ENCODE measurements at places on chromosomes 5 and 9.

GRCh38 chr5:3032513-3032912 is 281.0 kb upstream of the IRX2 start:
- DNase-seq = no peak

GRCh38 chr5:179264783-179265513 is 80.3 kb downstream of the ADAMTS2 start:
- DNase-seq = no peak

DNA sequence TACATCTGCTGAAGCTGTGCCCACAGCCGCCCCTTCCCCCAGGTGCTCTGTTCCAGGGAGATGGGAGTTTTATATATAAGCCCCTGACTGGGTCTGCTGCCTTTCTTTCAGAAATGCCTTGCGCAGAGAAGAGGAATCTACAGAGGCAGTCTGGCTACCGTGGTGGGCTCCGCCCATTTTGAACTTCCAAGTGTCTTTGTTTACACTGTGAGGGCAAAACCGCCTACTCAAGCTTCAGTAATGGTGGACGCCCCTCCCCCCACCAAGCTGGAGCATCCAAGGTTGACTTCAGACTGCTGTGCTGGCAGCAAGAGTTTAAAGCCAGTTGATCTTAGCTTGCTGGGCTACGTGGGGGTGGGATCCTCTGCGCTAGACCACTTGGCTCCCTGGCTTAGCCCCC is 41.3 kb downstream of the RANBP17 start:
- no peak for DNase-seq

GRCh38 chr9:111274737-111275136 is 55.3 kb downstream of the OR2K2 start:
- DNase-seq = no peak

- DNase-seq = no peak
Measured at GRCh38 chr9:5389109-5389732, 48.5 kb downstream of the PLGRKT start.

DNA sequence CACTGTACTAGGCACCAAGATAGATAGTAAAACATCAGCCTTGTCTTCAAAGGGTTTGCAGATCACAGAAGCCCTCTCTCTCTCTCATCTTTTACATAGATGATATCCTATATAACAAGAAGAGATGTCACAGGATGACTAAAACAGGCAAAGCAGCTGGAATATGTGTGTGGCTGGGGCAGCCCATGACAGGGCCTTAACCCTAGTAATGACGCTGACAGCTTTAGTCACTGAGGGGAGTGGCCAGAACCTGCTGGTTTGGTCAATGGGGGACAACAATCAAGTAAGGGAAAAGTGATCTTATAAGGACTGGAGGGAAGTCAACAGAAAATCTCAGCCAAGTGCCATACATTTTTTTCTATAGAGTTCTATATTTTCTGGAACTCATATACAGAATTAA is 41.9 kb upstream of the RIC1 start:
- no peak for DNase-seq

DNA sequence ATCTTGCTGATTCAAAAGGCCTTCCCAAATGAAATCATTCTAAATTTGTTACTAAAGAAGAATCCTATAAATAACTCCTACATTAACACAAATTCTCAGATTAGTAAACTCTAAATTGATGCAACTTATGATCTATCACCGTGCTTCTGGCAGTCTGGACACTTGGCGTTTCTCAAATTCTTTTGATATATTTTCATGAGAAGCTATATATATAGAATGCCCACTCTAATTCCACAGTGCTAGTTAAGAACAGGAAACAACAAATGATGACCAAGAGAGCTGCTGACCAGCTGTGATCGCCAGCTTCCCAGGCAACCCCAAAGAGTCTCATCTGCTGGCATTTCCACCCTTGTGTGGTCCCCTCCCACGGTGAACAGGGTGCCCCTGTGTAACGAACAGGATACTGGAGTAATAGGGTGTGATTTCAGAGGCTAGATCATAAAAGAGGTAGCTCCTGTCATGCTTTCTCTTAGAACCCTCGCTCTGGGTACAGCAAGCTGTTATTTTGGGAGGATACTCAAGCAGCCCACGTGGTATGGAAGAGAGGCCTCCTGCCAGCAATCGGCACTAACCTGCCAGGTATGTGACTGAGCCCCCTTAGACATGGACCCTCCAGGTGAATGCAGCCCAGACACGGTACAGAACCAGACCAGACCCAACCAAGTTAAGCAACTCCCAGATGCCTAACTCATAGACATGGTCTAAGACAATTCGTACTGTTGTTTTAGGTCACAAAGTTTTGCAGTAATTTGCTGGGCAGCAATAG is 64.7 kb downstream of the CDC14B start:
- DNase-seq = no peak

GRCh38 chr5:14273207-14273767 is 130.1 kb downstream of the TRIO start:
- DNase-seq = no peak

- no peak for DNase-seq
Measured at GRCh38 chr5:17114233-17114632, 103.2 kb upstream of the BASP1 start.

DNA sequence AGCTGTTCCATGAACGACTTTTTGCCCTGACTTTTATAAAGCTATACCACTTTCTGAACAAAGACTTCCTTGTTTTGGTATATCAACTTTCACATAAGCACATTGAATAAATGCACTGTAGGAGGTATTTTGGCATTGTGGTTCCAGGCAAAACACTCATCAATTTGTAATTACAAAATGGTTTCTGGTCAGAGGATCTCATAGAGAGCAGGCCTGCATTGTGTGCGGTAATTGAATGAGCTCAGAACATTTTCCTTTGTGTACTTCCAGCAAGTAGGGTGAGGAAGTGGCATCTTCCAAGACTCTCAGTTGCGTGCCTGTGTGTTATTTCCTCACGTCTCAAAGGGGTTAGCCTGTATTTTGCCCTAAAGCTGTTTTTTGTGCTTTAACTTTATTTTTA is 89.2 kb downstream of the PDE6A start:
- DNase-seq = no peak

DNA sequence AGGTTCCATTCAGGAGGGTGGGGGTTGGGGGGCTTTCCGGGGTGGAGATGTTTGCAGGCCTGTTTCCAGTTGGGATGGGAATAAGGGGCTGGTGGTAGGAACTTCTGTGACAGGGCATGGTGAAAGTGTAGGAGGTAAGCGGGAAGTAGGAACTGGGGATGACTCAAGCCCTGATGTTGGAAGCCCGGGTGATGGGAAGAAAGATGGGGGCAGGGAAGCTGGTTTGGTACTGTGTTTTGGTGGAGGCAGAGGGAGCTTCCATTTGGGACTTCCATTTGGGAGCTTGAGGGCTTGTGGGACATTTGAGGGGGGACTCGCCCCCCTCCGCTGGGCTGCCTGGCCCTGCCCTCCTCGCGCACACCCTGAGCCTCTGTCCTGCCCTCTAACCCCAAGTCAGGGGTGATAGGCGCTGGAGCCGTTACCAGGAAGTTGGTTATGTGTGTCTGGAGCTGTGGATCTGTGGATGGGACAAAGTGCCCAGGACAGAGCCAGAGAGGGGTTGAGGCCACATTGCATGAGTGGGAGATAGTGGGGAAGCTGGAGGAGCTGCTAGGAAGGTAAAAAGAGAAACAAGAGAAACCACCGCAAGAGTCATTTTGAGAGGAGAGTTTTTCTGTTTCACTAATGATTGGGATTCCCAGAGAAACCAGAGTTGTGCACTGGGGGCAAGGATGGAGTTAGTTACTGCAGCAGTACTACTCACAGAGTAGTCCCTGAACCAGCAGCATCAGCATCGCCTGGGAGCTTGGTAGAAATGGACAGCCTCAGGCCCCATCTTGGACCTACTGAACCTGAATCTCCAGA is 6.6 kb downstream of the RGS14 start:
- no peak for DNase-seq

- DNase-seq = no peak
Measured at GRCh38 chr9:89390578-89391116, 72.3 kb downstream of the SECISBP2 start.

DNA sequence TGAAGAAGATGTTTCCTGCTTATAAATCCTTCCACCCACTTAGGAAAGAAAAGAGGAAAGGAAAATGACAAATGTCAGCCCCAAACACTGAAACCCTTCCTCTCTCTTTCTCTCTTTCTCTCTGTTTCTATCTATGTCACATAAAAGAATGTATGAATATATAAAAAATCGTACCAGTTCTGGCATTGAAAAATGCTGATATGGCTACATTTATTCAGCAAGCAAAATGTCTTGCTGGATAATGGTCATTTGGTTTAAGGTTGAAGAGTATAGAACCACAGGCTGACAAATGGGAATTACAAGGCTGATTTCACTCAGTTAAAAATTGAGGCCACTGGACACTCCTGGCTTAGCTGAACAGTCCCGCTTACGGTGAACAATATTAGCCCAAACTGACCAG is 335.9 kb downstream of the PARP8 start:
- DNase-seq = no peak

GRCh38 chr5:14399054-14399692 is 182.4 kb upstream of the OTULINL start:
- peak; percentile 11 for DNase-seq

DNA sequence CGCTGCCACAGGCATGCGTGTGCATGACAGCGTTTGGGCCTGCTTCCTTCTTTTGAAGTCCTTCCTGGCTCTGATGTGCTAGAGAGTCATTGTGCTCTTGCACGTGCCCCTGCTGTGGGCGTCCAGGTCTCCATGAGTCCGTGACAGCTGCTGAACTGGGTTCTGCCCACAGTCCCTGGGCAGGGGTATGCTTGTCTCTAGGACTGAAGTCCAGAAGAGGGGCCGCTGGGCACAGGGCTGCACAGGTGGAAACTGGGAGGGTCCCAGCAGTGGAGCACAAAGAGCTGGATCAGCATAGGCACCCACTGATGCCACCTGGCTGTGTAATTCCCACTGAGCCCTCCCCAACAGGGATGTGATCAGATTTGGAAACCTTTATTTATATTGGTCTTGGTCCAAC is 169.4 kb downstream of the IRX2 start:
- no peak for DNase-seq

DNA sequence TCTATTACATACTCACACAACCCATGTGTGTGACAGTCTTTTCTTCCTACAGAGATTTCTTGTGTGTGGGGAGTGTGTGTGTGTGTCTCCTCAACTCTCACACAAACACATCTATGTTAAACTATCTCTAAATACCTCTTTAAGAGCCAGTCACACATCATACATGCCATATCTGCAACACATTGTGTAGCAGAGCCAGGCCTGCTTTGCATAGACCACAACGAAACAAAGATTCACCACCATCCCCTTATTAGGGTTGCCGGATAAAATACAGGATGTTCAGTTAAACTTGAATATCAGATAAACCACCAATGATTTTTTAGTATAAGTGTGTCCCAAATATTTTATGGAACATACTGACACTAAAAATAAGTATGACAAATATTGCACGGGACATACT is 2.3 kb downstream of the FAM170A start:
- DNase-seq = no peak

GRCh38 chr9:25913806-25914205 is 235.6 kb upstream of the TUSC1 start:
- DNase-seq = no peak

DNA sequence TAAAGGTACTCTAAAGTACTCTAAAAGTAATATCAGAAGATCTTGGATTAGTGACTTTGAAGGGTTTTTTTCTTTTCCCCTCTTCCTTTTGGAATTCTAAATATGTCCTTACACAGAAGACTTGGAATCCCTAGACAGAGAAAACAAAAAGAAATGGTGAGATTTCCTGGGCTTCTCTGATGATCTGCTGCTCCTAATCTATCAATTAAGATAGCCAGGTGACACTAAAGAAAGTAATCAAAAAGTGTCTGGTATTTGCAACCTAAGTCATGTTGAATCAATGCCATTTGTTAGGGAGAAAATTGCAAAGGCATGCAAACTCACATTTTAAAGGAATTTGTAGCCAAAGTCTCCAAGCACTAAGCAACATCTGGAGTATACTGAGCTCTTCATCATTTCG is 29.5 kb upstream of the MYO10 start:
- no peak for DNase-seq

DNA sequence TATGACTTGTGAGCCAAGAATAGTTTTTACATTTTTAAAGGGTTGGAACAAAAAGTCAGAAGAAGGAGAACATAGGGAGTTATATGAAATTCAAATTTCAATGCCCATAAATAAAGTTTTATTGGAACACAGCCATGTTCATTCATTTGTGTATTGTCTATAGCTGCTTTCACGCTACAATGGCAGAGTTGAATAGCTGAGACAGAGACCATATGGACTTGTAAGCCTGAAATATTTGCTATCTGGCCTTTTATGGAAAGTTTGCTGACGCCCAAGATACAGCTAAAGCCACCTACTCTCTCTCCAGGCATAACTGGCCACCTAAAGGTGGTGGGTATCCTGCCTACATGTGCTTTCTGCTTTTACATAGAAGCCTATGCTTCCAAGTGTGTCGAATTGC is 10.9 kb downstream of the DAB2IP start:
- no peak for DNase-seq

DNA sequence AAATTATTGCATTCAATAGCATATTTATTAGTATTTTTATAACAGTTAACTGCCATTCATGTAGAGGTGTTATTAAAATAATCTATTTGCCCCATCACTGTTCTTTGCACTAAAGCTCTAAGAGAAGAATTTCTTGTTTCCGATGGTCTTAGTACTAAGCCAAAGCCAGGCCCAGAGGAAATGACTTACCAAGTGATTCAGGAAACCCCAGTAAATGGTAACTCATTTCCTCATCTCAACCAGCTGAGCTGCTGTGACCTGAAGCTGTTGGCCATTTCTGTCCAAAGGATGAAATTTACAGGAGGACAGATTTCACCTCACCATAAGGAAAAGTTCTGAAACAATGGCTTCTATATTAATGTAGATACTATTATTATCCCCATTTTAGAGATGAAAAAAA is 117.0 kb downstream of the PIK3R1 start:
- no peak for DNase-seq

DNA sequence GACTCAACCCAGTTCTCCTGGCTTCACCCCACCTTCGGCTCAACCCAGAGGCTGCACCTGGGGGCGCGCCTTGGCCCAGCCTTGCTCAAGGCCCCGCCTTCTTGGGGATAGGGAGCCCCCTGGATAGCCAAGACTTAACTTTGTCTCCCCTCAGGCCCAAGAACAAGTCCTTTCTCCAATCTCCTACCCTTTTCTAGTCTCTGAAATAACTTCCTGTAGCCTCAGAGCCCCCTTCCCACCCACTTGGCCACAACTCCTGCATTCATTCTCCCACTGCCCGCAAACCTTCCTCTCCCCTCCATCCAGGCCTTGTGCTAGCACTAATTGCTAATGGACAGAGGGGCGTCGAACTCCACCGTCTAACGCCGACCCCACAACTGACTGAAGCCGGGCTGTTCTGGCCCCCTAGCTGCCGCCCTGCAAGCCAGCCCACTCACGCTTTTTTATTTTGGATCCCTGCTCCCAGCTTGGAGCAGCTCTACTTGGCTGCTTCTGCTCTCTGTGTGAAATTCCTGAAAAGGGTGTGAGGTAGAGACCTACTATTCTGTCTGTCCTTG is 579 bp upstream of the ASTN2 start:
- DNase-seq = no peak

All from T-helper 1 cell (primary cell).